Esophagus squamous epithelium (tissue), 5 donors: ENCODE measurements at places on chromosomes 16 and 17. TPM values are rescaled to one million over a fixed set of nuclear protein-coding genes. Genes with fewer than 3 reads are reported as not detected.

NT5M gene
- total RNA-seq: 1.9 TPM

DCUN1D3 gene
- 16.1 TPM for total RNA-seq

SMTNL2 gene
- total RNA-seq: 0.41 TPM

CCL14 gene
- total RNA-seq: 25.0 TPM

CTRB1 gene
- total RNA-seq: not detected

WFDC1 gene
- 5.9 TPM for total RNA-seq

DNA sequence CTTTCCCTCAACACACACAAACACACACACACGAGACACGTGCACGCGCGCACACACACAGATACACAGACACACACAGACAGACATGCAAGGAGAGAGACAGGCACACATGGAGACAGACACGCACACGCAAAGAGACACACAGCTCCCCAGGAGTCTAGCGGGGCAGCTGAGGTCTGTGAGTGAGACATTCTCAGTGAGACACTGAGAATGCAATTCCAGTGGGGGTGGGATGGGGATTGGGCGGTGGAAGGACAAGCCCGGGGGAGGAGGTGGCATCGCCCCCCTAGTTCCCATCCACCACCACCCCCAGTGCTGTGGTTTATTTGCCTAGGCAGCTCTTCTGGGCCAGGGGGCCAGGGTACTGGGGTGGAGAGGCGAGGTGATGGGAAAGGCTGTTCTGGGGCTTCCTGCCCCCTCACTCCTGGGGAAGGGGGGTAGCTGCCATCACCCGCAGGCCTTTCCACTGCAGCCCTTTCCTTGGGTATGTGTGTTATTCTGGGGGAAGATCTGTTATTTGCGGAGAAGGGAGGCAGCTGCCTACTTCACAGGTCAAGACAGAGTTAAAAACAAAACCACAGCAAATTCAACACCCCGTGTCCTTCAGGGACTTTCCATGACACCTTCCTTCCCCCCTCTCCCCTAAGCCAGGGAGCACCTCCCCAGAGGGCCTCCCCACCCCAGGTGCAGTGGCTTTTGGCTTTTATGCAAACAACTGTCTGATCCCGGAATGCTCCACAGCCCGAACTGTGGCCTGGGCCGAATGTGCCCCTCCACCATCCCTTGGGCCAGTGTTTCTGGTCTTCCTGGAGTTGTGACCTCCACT, 18.0 kb downstream of the GRB7 start:
- H3K4me1 ChIP-seq: peaks cover 15% of the 10 kb centered on the region
- H3K4me3 ChIP-seq: no peak overlapping the region
- H3K27ac ChIP-seq: peak overlapping the region; percentile 90

GRCh38 chr16:19639986-19640421, 78.0 kb downstream of the KNOP1 start:
- H3K27me3 ChIP-seq: no peaks in the 10 kb centered on the region
- no peak overlapping the region for H3K4me3 ChIP-seq
- no peak overlapping the region for H3K27ac ChIP-seq
- H3K36me3 ChIP-seq: no peaks in the 10 kb centered on the region

GRCh38 chr17:82496529-82497434, 22.8 kb upstream of the FOXK2 start:
- H3K27ac ChIP-seq: peak overlapping the region; percentile 89
- peak overlapping the region; percentile 42 for H3K4me3 ChIP-seq
- peaks cover 41% of the 10 kb centered on the region for H3K4me1 ChIP-seq
- peak; percentile 76 for DNase-seq
- H3K27me3 ChIP-seq: no peaks in the 10 kb centered on the region
- no peaks in the 10 kb centered on the region for H3K36me3 ChIP-seq

GRCh38 chr17:39777534-39778365, 40.0 kb downstream of the GRB7 start:
- no peaks in the 10 kb centered on the region for H3K36me3 ChIP-seq
- H3K27me3 ChIP-seq: no peaks in the 10 kb centered on the region
- no peak for DNase-seq
- no peak overlapping the region for H3K4me3 ChIP-seq
- H3K27ac ChIP-seq: peak overlapping the region; percentile 65

DNA sequence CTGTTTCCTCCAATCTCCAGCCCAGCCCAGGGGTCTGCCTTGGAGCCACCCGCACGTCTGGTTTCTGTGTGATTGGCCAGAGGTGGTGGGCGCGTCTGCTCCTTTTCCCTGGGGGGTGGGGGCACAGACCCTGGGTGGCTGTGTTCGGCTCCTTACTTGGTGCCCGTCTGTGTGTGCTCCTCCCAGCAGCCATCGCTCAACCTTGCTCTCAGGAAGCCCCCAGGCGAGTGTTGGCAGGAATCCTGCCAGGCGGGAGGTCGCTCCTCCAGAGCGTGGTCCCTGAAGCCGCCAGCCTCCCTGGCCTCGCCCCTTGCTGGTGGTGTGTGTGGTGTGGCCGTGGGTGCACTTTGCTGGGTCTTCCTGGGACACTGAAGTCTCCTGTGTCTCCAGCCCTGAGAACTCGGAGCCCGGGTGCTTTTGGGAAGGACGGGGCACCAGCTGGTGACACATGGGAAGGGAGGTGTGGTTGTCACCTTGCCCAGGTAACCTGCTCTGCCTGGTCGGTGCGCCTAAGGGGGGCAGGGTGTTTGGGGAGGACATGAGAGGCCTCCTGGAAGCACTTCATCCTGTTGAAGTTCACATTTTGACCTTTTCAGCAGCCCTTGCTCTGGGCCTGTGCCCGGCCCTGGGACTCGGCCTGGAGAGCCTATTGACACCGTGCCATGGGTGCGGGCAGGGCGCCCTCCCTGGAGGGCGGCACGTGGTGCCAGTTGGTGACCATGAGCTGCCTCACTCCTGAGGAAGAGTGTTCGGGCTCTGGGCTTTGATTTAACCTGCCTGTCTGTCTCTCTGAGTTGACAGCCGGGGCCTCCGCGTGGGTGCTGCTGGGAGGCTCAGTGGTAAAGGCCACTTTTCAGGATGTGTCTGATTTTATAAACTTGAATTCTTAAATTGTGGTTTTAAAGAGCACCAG, 49.0 kb upstream of the ZNF750 start:
- no peak for DNase-seq
- no peak overlapping the region for H3K4me3 ChIP-seq
- H3K36me3 ChIP-seq: no peaks in the 10 kb centered on the region
- peak overlapping the region; percentile 88 for H3K27ac ChIP-seq
- peaks cover 30% of the 10 kb centered on the region for H3K4me1 ChIP-seq

GRCh38 chr17:9174779-9175574, 153.7 kb downstream of the NTN1 start:
- no peak overlapping the region for H3K4me3 ChIP-seq
- no peak for DNase-seq
- no peaks in the 10 kb centered on the region for H3K36me3 ChIP-seq
- H3K4me1 ChIP-seq: peaks cover 28% of the 10 kb centered on the region

DNA sequence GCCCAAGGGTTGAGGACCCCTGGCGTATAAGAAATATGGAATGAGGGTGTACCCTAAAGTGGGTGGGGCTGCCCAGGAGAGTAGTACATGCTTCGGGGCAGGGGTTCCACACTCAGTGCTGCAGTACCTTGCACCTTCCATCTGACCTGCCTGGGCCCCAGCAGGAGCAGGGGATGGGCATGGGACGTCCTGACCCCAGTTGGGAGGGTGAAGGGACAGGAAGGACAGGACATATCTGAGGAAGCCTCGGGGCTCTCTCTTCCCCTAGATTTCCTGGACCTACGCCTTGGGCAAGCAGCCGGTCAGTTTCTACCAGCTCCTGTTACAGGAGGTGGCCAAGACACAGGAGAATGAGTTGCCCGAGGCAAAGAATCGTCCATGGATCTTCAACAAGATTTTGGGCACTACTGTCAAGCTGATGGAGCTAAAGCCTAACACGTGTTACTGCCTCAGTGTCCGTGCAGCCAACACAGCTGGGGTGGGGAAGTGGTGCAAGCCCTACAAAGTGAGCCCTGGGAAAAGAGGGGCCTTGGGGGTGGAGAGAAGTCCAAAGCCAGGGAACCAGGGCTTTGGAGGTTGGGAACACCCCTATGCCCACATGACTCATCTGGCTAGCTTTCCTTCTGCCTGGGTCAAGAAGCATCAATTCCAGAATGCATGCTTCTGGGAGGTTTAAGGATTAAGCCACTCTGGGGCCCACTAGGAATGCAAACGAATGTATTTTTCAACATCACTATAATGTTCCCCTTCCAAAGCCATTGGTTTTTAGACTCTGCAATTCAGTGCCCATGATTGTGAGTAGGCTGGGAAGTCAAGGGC, 7.9 kb downstream of the FNDC8 start:
- H3K27ac ChIP-seq: peak overlapping the region; percentile 63
- H3K4me3 ChIP-seq: no peak overlapping the region
- H3K36me3 ChIP-seq: peaks cover 15% of the 10 kb centered on the region
- no peaks in the 10 kb centered on the region for H3K27me3 ChIP-seq
- no peak for DNase-seq

DNA sequence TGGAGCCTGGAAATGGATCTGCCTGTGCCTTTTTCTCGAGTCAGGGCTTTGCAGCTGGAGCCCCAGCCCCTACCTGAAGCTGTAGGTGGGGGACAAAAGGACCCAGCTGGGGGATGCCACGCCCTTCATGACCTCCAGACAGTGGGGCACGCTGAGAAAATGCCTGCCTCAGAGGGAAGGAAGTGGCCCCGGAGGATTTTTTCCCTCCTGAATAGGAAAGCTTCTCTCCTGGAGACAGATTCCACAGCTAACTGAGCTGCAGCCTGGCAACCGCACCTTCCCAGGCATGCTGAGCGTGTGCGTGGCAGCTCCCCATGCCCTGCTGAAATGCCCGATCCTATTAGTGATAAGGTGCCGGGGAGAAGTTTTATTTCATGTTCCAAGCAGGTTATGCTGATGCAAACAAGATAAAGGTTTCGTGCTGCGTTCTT, 58.0 kb downstream of the AIPL1 start:
- no peak overlapping the region for H3K4me3 ChIP-seq
- no peak for DNase-seq
- no peak overlapping the region for H3K27ac ChIP-seq
- no peaks in the 10 kb centered on the region for H3K36me3 ChIP-seq
- H3K4me1 ChIP-seq: peaks cover 11% of the 10 kb centered on the region

DNA sequence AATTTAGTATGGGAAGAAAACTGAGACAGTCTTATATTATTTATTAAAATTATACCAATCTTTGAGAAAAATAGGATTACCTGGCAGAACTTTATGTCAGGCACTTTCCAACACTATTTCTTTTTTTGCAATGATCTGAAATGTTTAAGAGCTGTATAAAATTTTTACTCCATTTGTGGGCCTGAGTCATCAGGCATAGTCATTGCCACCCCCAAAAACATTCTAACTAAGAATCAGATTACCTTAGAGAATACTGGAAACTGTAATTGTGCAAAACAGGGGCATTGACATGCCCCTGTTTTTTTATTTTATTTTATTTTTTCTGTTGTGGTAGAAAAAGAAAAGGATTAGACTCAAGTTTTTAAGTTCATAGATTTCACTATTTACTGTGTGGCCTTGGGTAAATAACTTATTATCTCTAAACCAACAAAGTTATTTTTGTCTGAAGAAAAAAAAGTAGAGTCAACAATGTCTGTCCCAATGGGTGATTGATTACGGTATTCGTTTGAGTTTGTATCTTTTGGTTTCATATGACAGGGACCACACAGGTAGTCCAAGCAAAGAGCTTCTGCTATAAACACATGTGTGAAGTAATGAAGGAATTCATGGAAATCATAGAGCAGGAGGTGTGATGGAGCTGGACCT, 24.6 kb downstream of the VAT1L start:
- H3K4me3 ChIP-seq: no peak overlapping the region
- no peak overlapping the region for H3K27ac ChIP-seq
- H3K27me3 ChIP-seq: no peaks in the 10 kb centered on the region
- H3K36me3 ChIP-seq: no peaks in the 10 kb centered on the region
- DNase-seq: no peak
- H3K4me1 ChIP-seq: no peaks in the 10 kb centered on the region

GRCh38 chr17:66518108-66518507, 215.7 kb downstream of the PRKCA start:
- H3K36me3 ChIP-seq: no peaks in the 10 kb centered on the region
- H3K27ac ChIP-seq: no peak overlapping the region
- no peaks in the 10 kb centered on the region for H3K27me3 ChIP-seq
- H3K4me3 ChIP-seq: no peak overlapping the region
- no peaks in the 10 kb centered on the region for H3K4me1 ChIP-seq

DNA sequence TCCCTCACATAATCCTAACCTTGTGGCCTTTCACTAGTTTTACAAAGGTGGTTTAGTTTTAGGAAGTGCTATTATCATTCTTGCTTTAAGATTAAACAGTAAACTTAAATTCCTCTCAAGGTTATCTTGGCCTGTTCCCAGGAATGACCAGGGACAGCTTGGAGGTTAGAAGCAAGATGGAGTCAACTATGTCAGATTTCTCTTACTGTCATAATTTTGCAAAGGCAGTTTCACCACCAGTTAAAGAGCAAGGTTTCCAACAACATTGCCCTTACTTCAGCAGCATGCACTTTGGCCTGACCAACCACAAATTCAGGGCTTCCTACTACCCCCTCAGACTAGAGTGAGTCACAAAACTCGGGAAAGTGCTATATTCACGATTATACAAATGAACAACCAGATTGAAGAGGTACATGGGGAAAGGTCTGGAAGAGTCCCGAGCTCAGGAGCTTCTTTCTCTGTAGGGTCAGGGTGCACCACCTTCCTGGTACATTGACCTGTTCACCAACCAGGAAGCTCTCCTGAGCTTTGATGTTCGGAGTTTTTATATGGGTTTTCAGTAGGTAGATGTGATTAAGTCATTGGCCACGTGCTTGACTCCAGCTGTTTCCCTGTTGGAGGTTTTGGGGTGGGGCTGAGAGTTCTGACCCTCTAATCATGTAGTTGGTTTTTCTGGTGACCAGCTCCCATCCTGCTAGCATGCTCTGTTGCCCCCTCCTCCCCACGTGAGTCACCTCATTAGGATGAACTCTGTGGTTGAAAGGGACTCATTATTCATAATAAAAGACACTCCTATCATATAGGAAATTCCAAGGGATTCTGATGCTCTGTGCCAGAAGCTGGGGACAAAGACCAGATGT, 19.4 kb downstream of the RHOT1 start:
- no peaks in the 10 kb centered on the region for H3K27me3 ChIP-seq
- no peak for DNase-seq
- H3K27ac ChIP-seq: no peak overlapping the region
- H3K4me1 ChIP-seq: no peaks in the 10 kb centered on the region
- H3K4me3 ChIP-seq: no peak overlapping the region
